ENCODE measurements at places on chromosomes 1 and 21.
A peak's percentile ranks its signal among the peaks of the same experiment; 100 is the strongest.

DNA sequence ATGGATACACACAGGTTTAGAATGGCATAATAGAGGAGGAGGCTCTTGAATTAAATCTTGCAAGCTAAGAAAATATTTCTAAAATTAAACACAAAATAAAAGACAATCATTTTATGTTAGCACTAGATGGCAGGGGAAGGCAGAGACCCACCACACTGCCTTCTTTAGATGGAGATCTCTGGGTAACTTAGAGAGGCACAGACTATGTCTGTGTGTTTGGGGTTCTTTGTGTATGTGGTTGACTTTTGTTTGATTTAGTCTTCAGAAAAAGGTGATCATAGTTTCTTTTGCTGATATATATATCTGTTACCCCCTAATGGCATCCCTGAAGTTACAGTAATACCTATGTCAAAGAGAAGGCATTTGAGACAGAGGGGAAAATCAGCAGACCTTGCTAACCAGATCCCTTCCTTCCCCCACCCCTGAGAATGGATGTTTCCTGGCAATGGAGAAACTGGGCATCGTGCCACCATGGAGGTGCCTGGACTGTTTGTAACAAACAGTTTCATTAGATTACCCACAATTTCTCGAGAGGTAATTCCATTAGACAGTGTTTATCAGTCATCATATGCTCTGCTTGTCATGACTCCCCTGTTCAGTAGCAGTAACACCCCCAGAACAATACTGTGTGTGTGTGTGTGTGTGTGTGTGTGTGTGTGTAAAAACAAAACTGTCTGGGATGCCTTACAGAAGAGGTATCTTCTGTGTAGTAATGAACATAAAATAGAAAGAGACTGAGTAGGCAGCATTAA, 228.3 kb upstream of the DEPDC1 start:
- no peak for DNase-seq

GRCh38 chr1:154765970-154766369, 104.1 kb downstream of the KCNN3 start:
- DNase-seq, result no peak

DNA sequence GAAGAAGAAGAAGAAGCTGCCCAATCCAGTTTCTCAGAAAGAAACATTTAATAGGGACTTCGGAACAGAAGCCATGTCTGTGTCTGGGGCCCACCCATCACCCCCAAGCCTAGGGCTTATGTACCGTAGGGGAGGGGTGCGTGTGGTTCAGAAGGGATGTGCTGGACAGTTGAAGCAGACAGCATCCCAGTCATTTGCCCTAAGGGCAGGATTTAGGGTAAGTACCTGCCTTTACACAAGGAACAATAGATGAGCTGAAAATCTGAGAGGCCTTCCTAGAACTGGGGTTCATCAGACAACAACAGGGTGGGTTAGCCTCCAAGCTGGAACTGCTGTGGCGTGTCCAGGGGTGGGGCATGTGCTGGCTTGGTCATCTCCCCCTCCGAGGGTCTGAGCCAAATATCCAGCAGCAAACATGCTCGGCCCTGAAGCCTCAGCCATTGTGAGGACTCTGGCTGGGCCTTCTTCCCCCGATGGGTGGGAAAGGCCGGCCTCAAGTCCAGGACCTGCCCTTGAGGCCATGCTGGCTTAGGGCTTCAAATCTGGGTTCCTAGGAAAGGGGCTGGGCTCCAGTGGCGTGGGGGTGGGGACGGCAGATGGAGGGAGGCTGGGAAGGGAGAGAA, 12.1 kb downstream of the CSTB start:
- no peak for DNase-seq

- DNase-seq, result no peak
Observed at GRCh38 chr1:224193319-224193966, 10.4 kb downstream of the DEGS1 start.

DNA sequence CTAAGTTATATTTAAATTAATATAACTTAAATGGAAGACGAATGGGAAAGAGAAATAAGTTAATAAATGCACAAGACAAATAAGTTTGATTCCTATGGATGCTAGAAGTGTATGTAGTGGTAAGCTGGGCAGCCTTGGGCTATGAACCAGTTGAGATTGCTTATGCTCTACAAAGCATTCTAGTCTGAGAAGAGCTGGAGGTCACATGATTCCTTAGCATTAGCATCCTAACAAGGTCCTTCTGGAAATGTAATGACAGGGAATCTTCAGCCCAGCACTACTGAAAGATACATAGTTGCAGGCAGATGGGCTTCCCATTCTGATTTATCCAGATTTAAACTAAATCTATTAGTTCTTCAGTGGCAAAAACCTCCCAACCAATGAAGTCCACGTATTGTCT, 102.3 kb upstream of the ESRRG start:
- DNase-seq, result no peak

DNA sequence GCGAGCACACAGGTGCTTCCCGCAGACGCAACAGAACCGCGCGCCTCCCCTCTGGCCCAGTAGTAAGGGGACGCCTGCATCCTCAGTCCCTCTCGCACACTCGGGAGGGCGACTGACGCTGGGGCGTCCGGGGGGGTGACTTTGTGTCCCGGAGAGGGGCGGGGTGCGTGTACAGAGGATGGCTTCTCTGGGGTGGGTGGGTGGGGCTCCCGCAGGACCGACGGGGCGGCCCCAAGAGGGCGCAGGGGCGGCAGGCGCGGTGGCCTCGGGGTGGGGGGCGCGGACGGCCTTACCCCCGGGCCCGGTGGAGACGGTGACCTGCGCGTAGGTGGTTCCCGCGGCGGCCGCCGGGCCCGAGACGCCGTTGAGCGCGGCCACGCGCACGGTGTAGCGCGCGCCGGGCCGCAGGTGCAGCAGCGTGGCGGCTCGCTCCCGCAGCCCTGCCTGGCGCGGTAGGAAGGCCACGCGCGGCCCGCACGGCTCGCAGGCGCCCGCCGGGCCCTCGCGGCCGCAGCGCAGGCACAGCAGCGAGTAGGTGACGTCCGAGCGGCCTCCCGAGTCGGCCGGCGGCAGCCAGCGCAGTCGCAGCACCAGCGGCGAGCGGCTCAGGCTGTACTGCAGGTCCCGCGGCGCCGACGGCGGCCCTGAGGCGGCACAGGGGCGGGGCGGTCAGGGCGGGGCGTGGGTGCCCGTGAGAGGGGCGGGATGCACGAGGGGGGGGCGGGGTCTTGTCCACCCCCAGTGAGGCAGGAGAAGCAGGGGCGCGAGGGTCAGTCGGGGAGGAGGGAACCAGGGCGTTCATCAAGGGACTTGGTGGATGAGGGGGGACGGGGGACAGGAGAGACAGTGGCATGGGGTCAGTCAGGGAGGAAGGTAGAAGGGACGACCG, 12.1 kb downstream of the EPHA10 start:
- DNase-seq, result no peak

GRCh38 chr1:112744009-112744578, 29.0 kb upstream of the PPM1J start:
- no peak for DNase-seq

- peak; percentile 81 for DNase-seq
Observed at GRCh38 chr1:161749509-161750407, at the start of gene DUSP12. TSS of gene DUSP12 (plus strand) at chr1:161749786. CDS start at chr1:161749802, 16 bp downstream.

DNA sequence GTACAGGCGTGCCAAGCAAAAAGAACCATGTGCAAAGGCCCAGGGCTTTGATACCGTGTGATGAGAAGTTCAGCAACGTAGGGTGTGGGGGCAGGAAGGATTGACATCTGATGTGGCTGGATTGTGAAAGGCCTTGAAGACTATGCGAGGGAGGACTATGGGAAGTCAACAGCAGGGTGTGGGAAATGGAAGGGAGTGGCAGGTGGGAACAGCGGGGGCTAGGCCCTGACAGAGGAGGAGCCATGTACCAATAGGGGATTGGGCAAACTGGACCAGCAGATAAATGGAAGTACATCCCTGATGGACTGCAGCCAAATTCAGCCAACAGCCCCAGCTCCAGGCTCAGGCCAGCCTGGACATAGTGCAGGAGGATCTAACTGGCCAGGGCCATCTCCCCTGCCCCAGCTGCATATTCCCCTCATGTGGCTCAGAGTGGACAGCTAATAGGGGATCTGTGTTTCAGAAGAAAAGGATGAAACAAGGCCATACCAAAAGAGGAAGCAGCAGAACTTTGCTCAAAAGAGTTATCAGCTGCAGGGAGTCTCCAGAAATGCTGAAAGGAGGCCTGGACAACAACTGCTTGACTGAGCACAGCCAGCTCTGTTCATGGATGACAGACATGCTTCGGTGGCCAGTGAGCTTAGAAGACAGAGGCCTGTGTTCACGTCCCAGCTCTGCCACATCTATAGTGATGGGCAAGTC, 140.2 kb upstream of the SGIP1 start:
- DNase-seq, result no peak

DNA sequence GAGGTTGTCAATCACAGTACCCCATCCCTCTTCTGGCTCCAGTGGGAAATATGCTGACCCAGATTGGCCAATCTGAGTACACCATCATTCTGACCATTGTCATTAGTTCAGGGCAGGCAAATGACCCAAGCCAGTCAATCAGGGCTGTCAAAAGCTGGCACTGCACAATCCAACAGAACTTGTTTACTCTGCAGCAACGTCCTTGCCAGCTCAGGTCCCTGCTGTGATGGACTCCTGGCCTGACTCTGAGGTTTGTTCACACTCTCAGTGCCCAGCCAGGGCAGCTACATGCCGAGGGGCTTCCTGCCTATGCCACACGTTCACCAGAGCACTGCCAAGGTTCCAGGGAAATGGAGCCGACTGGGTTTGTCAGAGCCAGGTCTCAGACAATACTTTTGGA, 14.7 kb upstream of the OVAAL start:
- DNase-seq, result no peak

GRCh38 chr21:43021191-43021590, 46.8 kb downstream of the PKNOX1 start:
- DNase-seq, result no peak

DNA sequence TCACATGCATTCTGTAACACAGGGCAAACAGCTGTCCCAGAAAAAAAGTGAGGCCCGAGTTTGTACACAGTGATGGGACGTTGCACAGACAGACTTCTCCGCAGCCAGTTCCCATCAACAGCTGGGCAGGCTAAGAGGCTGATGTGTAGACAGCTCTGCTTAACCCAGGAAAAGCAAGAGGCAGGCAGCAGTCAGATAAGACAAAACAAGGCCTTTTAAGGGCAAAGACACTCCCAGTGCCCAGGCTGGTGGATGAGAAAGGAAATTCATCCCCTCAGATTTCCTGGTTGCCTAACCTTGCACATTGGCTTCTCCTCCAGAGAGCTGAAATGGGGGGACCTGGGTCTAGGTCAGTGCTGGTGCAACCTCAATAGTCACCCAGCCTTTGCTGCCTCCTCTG, 17.2 kb upstream of the PHLDA3 start:
- no peak for DNase-seq

- DNase-seq, result no peak
Observed at GRCh38 chr1:21299780-21300395, 9.6 kb upstream of the ECE1 start.

- DNase-seq, result no peak
Observed at GRCh38 chr1:243945727-243946126, 95.7 kb upstream of the AKT3 start.
